ENCODE measurements at places on chromosomes 3 and 15.

DNA sequence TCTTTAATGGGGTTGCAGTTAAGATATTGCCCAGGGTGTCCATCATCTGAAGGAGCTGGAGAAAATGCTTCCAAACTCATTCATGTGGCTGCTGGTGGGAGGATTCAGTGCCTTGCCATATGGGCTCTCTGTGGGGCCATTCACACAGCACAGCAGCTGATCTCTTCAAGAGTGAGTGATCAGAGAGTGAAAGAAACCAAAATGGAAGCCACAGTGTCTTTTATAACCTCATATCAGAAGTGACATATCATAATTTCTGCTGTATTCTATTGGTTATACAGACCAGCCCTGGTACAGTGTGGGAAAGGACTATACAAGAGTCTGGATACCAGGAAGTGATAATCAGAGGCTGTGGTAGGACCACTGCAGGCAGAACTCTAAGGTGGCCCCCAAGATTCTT, 33.6 kb downstream of the HHLA2 start:
- no peak for DNase-seq

GRCh38 chr15:68346979-68347378, 69.4 kb downstream of the FEM1B start:
- no peak for DNase-seq

- no peak for DNase-seq
Observed at GRCh38 chr15:49492151-49492550, 69.1 kb downstream of the FGF7 start.

- no peak for DNase-seq
Observed at GRCh38 chr3:71119171-71119570, 464.4 kb downstream of the FOXP1 start.

- no peak for DNase-seq
Observed at GRCh38 chr3:172323894-172324610, 124.2 kb downstream of the GHSR start.

GRCh38 chr3:125965505-125965904, 3.5 kb upstream of the ROPN1B start:
- no peak for DNase-seq

GRCh38 chr3:55647063-55647462, 160.0 kb upstream of the WNT5A start:
- no peak for DNase-seq

GRCh38 chr15:51579012-51579411, 43.6 kb downstream of the DMXL2 start:
- DNase-seq, result no peak

DNA sequence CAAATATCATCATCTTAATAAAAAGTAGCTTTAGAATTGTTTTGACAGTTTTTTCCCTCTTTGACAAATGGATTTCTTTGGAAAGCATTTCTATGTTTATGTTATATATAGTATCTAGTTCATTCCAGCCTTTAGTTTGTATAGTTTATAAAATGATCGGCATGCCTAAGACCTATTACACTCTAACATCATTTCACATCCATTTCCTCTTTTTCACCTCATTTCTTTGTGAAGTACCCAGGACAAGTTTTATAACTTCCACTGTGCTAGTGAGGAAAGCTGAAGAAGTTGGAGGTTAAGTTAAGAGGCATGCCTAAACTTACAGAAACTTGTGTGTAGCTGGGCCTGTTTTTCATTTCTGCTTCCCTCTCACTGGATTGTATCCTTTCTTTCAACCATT, 178.4 kb downstream of the TP63 start:
- DNase-seq, result no peak

- no peak for DNase-seq
Observed at GRCh38 chr15:65375871-65376607, 1.8 kb downstream of the IGDCC3 start.

DNA sequence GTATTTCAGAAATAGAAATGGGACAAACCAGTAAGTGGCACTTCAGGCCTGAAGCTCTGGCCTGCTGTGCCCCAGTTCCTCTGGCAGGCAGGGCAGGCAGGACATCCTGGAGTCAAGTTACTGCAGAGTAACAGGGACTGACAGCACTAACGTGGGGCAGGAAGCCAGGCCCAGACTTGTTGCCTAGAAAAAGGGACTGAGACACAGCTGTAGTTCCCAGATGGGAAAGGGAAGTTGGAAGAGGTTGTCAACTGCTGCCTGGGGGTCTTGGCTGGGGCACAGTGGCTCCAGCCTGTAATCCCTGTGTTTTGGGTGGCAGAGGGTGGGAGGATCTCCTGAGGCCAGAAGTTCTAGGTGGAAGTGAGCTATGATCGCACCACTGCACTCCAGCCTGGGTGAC, 171.9 kb downstream of the FMN1 start:
- no peak for DNase-seq

DNA sequence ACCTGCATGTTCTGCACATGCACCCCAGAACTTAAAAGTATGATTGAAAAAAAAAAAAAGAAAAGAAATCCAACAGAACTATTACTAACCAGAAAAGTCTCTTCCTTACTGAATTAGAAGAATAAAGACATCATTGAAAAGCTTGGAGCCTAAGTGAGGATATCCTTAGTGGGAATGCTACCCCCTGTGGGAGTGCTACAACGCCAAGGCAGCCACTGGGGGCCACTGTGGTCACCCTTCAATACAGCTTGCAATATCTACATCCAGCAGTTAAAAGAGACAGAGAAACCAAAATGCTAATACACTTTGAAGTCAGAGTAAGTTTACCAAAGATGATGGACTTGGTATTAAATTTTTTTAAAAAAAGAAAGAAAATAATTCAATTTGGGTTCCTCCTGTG, 292.0 kb downstream of the PLCL2 start:
- DNase-seq, result no peak

- no peak for DNase-seq
Observed at GRCh38 chr3:87288446-87288845, 12.1 kb upstream of the POU1F1 start.

GRCh38 chr15:34757262-34757661, 2.5 kb upstream of the GJD2 start:
- no peak for DNase-seq

DNA sequence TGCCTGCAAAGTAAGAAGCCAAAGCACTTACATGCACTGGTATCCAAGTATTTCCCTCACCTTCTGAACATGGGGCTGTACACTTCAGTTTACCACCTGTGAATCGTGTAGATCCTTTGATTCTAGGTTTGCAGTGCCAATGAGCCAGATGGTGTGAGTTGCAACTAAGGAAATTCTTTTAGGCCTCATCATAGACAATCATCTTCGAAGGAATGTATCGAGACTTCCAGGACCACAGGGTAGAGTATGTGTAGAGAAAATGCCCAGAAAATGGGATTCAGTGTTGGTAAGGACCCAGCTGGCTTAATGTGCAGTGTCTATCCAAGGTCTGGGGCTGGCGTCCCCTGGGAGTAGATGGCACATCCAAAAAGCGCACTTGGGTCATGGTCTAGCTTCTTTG, 323.2 kb upstream of the TPM1 start:
- no peak for DNase-seq

- no peak for DNase-seq
Observed at GRCh38 chr3:21484828-21485144, 266.2 kb downstream of the ZNF385D start.

DNA sequence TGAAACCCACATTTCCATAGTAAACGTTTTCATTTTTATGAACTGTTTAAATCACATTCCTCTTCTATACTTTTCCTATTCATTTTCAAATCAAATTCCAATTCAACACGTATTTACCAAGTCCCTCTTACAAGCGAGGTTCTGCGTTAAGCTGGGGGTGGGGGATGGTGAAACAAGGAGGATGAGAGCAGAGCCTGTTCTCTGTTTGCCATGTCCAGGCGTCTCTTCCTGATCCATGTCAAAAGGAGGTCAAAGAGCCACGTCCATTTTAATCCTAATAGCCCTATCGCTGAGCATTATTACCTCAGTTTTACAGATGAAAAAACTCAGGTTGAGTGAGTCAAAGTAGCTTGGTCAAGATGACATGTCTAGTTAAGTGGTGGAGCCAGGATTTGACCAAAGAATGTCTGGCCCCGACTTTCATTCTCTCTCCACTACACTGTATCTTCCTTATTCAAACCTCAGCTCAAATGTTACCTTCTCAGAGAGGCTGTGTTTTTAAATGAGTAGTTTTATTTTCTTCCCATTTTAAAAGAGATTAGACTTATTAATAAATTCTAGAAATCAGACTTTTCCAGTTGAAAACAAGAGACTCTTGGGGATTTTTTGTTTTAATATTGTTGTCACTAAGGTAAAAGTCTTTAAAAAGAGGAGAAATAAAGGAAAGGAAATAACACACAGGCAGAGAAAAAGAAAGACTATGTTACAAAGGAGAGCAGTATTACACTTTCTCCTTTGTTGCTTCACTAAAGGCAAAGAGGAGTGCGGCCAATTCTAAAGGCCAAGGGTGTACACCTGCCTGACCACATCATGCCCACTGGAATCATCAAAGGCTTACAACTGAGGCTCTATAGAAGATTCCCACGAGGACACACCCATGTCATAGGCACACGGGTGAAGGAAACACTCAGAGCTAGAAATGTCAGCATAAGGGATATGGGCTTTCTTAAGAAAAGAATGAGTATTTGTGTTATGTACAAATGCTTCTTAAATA, 42.4 kb downstream of the MYO5A start:
- DNase-seq, result no peak

DNA sequence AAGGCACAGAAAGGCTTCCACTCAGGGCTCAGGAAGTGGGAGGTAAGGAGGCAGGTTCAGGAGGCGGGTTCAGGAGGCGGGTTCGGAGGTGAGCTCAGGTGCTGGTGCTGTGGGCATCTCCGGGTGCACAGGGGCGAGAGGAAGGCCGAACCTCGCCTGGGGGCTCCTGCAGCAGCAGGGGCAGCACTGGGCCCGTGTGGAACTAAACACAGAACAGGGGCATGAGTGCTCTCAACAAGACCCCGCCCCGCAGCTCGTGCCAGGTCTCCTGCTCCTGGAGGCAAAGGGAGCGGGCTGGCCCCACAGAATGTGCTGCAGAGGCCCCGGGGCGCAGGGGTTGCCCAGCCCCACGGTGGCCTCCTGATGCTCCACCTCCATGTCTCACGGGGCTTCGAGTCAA, 13.7 kb downstream of the ZDHHC19 start:
- DNase-seq, result no peak

- DNase-seq, result no peak
Observed at GRCh38 chr3:194220901-194221326, 85.0 kb downstream of the HES1 start.

GRCh38 chr3:28575746-28576613, 227.4 kb upstream of the AZI2 start:
- no peak for DNase-seq

DNA sequence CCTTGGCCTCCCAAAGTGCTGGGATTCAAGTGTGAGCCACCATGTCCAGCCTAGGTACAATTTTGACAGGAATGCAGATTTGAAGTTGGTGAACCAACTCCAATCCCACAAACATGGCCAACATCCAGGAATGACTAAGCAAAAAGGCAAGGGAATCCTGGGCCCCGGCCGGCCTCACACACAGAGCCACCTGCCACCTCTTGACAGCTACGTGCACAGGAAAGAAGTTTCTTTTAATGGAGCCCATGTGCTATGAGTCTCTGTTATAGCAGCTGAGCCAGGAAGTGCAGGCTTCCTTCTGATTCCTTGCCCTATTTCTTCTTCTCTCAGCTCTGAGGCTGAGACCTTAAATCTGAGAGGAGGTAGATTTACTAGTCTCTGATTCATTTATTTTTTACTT, 8.8 kb downstream of the TMEM40 start:
- DNase-seq, result no peak

- DNase-seq, result no peak
Observed at GRCh38 chr3:74122281-74122680, 492.2 kb downstream of the CNTN3 start.

GRCh38 chr15:38461066-38461833, 7.3 kb downstream of the FAM98B start:
- DNase-seq, result no peak

- DNase-seq, result no peak
Observed at GRCh38 chr3:176351408-176351807, 845.9 kb downstream of the TBL1XR1 start.

GRCh38 chr15:68712886-68713285, 107.8 kb downstream of the ANP32A start:
- no peak for DNase-seq

GRCh38 chr15:69704229-69704628, 251.6 kb downstream of the RPLP1 start:
- DNase-seq, result no peak

GRCh38 chr3:126711121-126711760, 7.2 kb downstream of the CHCHD6 start:
- no peak for DNase-seq

GRCh38 chr15:79875213-79875612, 21.6 kb downstream of the MTHFS start:
- no peak for DNase-seq
